ENCODE measurements at places on chromosomes 5 and 9.
A peak's percentile ranks its signal among the peaks of the same experiment; 100 is the strongest.

DNA sequence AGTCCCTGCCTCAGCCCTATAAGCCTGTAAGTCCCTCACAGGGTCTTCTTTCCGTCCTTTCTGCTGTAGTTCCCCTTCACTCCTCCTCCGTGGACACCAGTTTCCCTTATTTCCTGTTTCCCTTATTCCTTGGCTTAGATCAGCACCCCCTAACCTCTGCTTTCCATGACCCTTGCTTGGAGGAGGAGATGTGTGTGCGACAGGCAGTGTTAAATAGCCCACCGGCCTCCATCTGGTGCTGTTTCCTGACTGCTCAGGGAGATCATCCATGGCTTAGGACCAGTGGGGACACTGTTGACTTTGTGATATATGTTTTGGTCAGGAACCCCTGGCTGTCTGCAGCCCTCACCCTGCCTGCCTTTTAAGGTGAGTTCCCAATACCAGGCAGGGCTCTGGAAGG lies 34.1 kb upstream of the PSD2 start:
- no peak for DNase-seq

DNA sequence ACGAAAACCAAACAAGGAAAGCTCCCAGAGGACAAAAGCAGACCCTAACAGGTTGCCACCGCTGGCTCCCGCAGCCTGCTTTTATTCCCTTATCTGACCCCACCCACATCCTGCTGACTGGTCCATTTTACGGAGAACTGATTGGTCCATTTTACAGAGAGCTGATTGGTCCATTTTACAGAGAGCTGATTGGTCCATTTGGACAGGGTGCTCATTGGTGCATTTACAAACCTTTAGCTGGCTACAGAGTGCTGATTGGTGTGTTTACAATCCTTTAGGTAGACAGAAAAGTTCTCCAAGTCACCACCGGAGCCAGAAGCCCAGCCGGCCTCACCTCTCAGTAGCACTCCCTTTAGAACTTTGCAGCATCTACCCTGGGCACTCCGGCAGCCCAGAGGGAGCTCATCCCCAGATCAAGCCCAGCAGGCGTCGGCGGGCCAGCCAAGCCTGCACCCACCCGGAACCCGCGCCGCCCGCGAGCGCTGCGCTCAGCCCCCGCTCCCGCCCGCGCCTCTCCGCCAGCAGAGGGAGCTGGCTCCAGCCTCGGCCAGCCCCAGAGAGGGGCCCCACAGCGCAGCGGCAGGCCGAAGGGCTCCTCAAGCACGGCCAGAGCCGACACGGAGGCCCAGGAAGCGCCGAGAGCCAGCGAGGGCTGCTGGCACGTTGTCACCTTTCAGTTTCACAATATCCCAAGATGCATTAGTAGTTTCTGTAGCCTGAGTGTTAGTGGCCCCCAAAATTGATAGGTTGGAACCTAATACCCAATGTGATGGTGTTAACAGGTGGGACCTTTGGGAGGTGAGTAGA lies 35.3 kb upstream of the CLPTM1L start:
- DNase-seq = no peak

- DNase-seq = no peak
Observed at GRCh38 chr9:106075236-106075959, 381.1 kb downstream of the TMEM38B start.

- no peak for DNase-seq
Observed at GRCh38 chr5:9278921-9279603, 266.8 kb downstream of the SEMA5A start.

- no peak for DNase-seq
Observed at GRCh38 chr9:82130331-82131042, 141.9 kb downstream of the SPATA31D1 start.

GRCh38 chr5:33604503-33604902 lies 163.7 kb downstream of the TARS1 start:
- no peak for DNase-seq

GRCh38 chr5:33477816-33478215 lies 37.1 kb downstream of the TARS1 start:
- DNase-seq = no peak

DNA sequence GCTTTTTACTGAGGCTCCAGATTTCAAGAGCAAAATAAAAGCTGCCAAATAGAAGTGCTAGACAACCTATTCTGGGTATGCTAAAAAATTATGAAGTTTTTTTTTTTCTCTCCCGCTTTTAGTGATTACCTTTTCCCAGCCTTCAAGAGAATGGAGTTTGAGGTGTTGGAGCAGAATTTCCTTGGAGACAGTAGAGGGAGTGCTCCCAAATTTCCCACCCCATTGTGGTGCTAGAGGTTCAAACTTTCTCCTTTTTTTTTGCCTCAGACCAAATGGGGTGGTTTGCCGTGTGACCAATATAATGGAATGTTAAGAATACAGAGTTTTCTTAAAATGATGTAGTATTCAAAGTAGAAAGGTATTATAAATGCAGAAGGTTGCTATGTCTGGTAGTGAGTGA lies 244.2 kb upstream of the RIOK2 start:
- DNase-seq = no peak

GRCh38 chr9:126436545-126437267 lies 110.1 kb downstream of the MVB12B start:
- no peak for DNase-seq

GRCh38 chr9:130432796-130433167 lies 12.0 kb upstream of the ASS1 start:
- DNase-seq = no peak

GRCh38 chr5:137320056-137321045 lies 178.8 kb downstream of the SPOCK1 start:
- DNase-seq = peak; percentile 69

DNA sequence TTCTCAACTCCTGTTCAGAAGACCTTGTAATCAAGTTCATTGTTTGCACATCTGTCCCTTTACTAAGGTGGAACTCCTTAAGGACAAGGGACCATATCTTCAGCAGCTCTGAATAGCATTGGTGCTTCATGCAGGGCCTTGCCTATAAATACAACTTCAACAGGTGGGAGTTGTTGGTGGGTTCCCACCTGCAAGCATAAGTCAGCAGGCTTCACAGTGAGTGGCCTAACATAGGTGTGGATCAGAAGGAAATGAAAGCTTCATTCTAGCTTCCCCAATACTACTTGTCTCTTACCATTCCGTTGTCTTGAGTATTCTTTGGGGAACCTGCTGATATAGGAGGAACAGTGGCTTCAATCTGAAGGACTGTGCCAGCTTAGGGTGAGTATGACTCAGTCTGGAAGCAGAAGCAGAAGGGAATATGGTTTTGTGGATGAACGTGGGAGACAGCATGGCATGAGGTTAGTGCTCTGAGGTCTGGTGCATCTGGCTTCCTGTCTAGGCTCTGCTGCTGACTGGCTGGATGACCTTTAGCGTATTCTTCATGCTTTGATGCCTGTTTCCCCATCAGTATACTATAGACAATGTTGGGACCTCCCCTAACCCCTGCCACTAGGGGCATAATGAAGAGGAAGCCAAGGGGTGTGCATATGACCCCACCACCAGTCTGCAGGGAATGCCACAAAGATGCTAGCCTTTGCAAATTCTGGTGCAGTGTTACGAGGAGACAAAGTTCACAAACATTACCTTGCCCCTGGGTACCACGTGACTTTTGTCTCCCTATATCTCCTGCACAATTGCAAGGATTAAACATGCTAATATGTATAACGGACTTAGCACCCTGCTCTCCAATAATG lies 192.3 kb downstream of the PALM2AKAP2 start:
- no peak for DNase-seq

DNA sequence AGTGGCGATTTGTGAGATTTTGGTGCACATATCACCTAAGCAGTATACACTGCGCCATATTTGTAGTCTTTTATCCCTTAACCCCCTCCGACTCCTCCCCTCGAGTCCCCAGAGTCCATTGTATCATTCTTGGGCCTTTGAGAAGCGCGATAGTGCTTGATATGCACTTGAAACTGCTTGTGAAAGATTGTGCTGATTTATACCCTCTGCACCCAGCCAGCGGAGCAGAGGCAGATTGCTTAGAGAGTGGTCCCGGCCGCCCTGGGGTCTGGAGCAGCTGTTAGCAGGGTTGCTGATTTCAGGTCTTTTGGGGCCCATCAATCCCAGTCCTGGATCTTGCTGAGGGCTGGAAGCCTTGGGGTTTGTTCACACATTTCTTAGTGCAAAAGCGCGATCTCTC lies 13.0 kb upstream of the FAM240B start:
- DNase-seq = no peak

GRCh38 chr9:8468045-8468637 lies 668.6 kb upstream of the DMAC1 start:
- DNase-seq = no peak

- DNase-seq = peak; percentile 48
Observed at GRCh38 chr9:97501972-97502221, 431 bp downstream of the TMOD1 start.

DNA sequence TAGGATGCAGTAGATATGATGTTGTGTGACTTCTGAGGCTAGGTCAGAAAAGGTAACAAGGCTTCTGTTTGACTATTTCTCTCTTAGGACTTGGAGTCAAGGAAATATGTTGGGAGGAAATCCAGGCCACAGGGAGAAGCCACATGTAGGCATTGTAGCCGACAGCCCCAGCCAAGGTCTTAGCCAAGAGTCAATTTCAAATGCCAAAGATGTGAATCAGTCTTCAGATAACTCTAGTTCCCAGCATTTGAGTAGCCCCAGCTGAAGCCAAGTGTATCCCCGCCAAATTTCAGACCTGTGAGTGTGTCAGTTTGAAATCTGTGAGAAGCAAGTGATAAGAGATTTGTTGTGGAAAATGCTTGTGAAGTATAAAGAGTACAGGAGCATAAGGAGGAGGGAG lies 38.1 kb upstream of the ISL1 start:
- DNase-seq = no peak

DNA sequence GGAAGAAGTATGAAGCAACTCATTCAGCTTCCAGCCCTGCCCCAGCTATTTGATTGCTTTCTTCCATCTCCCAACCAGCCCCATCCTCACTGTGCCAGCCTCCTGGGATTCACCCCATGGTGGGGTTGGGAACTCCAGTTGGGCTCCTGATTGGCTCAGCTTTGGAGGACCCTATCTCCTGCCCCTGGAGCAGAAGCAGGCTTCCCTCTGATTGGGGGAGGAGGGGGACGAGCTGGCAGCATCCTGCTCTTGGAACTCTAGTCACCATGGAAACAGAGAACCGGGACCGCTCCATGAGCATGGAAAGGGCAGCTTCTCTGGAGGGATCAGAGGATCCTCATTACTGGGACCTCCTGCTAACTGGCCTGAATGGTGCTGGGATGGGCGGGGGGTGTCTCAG lies 2.6 kb downstream of the SLC6A7 start:
- no peak for DNase-seq

GRCh38 chr9:137589441-137590122 lies 730 bp downstream of the ZMYND19 start:
- no peak for DNase-seq

GRCh38 chr5:2999926-3000325 lies 248.4 kb upstream of the IRX2 start:
- no peak for DNase-seq

DNA sequence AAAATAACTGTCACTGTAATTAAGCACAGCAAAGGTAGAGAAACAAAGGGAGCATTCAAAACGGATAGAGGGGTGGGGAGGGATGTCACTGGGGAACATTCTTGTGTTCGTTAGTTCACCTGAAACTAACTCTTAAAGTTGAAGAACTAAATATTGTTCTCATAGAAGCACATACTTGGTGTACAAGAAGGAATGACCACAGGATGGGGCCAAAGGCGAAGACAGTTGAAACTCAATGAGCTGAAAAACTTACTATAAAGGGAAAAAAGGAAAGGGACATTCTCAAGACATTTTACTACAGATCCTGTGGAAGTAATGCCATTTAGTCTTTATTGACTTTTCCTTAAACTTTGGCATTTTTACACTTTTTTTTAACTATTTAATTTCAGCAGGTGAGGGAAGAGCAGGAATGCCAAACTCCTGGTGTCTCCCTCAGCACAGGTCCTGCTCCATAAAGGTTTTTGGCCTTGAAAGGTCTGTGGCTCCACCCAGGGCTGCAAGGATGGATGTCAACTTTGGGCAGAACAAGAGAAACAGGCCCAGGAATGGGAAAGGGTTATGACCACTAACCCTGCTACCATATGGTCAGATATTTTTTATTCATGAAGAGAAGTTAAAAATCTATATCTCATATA lies 197.6 kb upstream of the RASA1 start:
- DNase-seq = peak; percentile 31

GRCh38 chr5:75045071-75045470 lies 7.3 kb downstream of the GCNT4 start:
- no peak for DNase-seq

- DNase-seq = no peak
Observed at GRCh38 chr9:13988944-13989343, 325.0 kb downstream of the NFIB start.

- no peak for DNase-seq
Observed at GRCh38 chr9:79408617-79409016, 163.1 kb upstream of the TLE4 start.

- DNase-seq = no peak
Observed at GRCh38 chr9:134898319-134898718, 17.7 kb downstream of the FCN2 start.

DNA sequence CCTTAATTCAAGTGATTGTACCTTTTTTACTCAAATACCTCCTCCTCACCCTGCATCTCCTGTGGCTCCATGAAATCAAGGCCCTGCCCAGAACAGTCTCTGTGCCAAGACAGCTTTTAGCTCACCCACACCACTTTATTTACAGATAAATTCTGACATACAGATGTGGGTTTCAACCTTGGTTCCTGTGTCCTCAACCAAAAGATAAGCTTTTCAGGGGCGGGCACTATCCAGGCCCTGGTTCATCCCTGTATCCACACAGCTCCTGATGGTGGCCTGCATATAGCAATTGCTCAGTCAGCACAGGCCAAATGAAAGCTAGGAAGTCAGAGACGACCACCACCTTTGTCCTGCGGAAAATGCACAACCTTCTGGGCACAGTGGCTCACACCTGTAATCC lies 8.3 kb downstream of the SHB start:
- no peak for DNase-seq

All from GM13977 (cell line).